ENCODE measurements at places on chromosomes 16 and 17.

- DNase-seq: no peak
These were observed 6.2 kb upstream of the ABCA8 start for GRCh38 chr17:68961214-68961882.

DNA sequence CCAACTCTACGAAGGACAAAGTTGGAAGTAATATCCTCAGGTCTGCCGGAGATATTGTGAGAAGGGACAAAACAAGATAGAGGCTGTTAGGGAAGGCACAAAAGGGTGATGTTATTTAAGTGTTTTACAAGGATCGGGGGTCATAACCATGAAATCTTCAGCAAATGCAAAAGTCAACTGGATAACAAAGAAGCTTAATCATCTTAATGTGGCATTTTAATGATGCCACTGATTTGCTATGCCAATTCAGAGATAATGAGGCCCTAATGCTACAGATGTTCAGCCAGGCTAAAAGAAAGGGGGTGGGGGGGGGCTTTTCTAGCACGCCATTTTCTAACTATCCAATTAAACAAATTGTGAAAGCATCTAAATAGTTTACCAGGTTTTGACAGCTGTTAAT lies 63.1 kb downstream of the IKZF3 start:
- no peak for DNase-seq

- no peak for DNase-seq
These were observed 7.5 kb downstream of the CFAP97D1 start for GRCh38 chr17:43787728-43788127.

GRCh38 chr17:59335685-59336084 lies 4.2 kb downstream of the YPEL2 start:
- DNase-seq: no peak

DNA sequence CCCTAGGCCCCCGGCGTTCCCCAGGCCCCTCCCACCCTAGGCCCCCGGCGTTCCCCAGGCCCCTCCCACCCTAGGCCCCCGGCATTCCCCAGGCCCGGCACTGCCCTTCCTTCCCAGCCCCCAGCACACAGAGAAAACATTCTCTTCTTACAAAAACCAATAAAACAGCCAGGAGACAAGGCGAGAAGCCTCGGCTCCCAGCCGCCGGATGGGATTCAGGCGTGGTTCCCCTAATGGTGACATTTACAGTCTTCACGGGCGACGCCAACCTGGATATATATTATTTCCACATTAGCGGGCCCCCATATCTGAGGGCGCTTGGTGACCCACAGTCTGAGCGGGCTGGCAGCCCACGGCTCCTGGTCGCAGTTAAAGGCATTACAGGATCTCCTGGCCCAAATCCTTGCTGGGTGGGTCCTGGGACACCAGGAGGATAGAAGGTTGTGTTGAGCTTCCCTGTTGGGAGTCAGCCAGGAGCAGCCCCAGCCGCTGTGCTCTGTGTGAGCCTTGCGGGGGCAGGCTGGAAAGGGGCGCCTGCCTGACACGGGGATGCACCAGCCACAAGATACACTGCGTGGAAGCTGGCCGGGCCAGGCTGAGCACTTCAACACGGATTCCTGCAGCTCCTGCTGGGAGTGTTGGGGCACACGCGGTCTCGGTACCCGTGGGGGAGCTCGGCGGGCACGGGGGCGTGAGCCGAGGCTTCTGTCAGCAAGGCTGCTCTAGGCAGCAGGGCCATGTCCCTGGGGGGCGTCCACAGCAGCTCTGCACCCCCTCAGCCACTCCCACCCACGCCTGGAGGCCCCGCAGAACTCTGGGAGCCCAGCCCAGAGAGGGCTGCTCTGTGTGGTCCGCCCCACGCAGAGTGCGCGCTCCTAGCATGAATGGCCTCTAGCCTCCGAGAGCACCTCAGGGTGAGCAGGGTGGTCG lies 83.7 kb downstream of the LMF1 start:
- no peak for DNase-seq

DNA sequence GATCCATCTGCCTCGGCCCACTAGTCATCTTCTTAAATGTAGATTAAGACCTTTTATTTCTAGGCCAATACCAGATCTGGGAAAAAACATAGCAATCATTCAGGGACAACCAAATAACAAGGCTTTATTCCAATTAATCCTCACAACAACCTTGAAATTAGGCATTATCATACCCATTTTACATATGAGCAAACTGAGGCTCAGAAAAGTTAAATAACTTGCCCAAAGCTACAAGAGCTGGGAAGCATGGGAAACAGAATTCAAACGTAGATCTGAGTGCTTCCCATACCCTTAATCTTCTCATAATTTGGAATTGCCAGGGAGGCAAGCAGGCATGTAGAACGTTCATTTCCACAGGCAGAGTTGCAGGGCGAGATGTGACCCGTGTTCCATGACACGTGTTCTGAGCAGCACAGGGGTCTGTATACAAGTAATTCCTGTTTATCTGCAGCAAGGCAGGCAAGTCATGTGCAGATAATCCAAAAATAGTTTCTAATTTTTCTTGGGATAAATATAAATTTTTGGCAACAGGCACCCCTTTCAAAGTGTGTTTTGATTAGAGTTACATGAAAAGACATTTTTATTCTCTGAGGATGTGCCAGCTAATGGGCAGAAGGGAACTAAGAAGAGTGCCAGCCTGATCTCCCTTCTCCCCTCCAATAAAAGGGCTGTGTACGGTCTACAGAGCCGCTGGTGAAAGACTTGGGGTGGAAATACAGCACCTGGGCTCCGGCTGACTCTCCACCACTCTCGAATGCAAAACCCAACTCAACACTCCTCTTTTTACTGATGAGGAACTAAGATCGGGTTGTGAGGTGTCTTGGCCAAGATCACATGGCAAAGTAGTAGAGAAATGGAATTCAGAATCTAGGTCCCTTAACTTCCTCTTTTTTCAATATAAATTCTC lies 27.7 kb upstream of the MYOCD start:
- DNase-seq: no peak

GRCh38 chr16:66524601-66525164 lies 25.2 kb downstream of the TK2 start:
- no peak for DNase-seq

- no peak for DNase-seq
These were observed 147.6 kb downstream of the C16orf95 start for GRCh38 chr16:87169509-87169995.

- DNase-seq: no peak
These were observed 209.6 kb upstream of the CACNG5 start for GRCh38 chr17:66625311-66625767.

DNA sequence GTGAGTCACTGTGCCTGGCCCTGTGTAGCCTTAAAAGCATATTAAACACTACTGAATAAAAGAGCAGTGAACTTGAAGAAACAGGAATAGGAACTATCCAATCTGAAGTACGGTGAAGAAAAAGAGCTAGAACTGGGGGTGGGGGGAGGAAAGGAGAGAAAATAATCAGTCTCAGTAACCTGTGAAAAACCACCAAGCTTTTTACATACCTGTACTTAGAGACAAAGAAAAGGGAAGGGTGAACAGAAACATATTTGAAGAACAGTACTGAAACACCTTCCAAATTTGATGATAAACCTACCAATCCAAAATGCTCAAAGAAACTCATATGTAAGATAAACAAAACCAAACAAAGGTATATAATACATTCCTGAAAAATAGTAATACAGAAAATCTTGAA lies 77.5 kb downstream of the USP32 start:
- no peak for DNase-seq

DNA sequence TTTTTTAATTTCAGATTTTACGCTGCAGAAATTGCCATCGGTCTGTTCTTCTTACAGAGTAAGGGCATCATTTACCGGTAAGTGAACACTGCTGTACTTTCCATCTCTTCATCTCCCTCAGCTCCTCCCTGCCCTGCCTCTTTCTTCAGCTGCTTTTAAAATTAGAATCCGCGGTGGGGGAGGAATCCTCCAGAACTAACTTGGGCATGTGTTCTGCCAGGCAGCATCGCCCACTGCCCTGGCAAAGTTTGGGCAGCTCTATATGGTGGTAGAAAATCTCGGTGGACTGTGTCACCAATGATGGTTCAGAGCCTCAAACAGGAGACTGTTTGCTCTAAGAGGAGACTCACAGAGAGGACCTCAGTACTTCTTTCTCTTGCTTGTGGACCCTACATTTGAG lies 81.6 kb upstream of the CACNG3 start:
- no peak for DNase-seq

DNA sequence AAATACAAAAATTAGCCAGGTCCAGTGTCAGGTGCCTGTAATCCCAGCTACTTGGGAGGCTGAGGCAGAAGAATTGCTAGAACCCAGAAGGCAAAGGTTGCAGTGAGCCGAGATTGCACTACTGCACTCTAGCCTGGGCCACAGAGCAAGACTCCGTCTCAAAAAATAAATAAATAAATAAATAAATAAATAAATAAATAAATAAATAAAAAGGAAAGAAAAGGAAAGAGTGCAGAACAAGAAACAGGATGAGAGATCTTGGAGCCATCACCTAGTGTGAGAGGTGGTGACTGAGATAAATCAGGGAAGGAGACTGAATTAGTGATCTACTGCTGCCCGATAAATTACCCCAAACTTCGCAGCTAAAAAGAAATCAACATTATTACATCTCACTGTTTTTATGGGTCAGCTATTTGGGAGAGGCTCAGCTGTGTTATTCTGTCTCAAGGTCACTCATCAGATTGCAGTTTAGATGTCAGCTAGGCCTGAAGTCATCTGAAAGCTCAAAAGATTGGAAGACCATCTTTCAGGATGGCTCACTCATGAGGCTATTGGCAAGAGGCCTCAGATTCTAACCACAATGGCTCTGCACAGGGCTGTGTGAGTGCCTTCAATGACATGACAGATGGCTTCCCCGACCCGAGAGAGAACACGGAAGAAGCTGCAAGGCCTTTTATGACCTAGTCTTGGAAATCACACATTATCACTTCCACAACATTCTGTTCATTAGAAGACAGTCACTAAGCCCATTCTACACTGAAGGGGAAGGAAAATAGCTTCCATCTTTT lies 66.4 kb downstream of the CMC2 start:
- no peak for DNase-seq

GRCh38 chr17:27762527-27763305 lies 37.6 kb downstream of the NOS2 start:
- DNase-seq: no peak

GRCh38 chr16:69890114-69890891 lies 60.8 kb upstream of the CLEC18A start:
- DNase-seq: no peak

GRCh38 chr17:49548051-49548505 lies 27.6 kb upstream of the NXPH3 start:
- DNase-seq: no peak

GRCh38 chr16:7025616-7026190 lies 306.9 kb upstream of the RBFOX1 start:
- DNase-seq: no peak

GRCh38 chr17:40803617-40804082 lies 3.9 kb upstream of the KRT28 start:
- DNase-seq: no peak

DNA sequence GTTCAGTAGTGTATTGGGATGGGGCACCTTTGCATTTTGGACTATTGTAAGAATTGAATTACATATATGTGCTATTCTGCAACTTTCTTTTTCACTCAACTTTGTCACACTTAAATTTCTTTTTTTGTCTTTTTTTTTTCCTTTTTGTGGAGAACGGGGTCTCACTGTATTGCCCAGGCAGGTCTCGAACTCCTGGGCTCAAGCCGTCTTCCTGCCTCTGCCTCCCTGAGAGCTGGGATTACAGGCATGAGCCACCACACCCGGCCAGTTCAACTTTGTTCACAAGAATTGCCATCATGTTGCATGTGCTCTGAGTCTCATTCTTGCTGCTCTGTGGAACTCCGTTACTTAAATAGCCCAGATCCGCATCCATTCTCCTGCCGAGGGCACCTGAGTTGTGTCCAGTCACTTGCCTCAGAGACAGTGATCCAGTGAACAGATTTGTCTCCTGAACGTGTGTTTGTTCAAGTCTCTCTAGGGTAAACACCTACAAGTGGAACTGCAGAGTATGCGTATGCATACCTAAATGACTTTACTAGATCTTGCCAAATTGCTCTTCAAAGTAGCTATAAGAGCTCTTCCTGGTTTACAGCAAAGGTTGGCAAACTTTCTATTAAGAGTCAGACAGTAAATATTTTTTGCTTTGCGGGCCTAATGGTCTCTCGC lies 3.4 kb upstream of the SLC38A10 start:
- no peak for DNase-seq

DNA sequence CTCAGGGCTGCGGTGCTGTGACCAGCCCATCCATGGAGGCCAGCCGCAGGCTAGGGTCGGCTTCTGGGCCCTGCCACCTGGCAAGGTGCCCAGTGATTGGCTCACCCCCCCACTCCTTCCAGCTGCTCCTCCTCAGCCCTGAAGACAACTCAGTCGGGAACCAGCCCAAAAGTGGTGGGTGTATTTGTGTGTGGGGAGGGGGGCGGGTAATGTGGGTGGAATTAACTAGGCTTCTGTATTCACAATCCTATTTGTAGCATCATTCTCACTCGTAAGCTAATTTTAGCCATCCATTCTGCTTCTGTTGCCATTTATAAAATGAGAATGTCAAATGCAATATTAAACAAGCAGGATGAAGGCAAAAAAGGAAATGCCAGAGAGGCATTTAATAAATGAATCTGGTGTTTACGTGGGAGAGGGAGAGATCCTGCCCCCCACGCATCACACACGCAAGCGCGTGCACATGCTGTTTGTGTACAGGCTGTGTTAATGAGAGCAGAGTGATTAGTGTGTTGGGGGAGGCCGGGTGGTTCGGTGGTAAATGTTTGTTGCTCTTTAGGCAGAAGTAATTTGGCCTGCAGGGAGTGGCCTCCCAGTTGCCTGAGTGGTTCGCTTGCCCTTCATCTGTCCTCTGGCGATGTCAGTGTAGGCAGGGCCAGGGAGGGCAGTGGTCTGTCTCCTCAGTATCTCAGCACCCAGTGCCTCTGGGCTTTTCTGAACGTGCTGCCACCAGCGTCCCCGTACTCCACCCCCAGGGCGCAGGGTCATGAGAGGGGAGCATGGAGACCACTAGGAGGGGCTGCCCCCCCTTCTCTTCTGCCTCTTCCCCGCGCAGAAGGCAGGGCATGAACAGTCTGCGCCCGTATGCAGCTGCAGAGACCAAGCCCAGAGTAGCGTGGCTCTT lies 140.1 kb downstream of the CCDC182 start:
- DNase-seq: no peak

DNA sequence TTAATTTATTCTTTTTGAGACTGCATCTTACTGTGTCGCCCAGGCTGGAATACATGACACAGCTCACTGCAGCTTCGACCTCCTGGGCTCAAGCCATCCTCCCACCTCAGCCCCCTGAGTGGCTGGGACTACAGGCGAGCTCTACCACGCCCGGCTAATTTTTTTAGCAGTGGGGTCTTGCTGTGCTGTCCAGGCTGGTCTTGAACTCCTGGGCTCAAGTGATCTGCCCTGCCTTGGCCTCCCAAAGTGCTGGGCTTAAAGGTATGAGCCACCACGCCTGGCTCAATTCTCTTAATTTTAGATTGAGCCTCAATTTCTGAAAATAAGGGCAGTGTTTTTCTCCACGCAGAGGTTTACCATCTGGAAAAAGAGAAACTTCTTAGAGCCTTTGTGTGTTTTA lies 41.1 kb downstream of the ZNF750 start:
- DNase-seq: no peak
